ENCODE measurements at places on chromosomes 5 and 9.
A peak's percentile ranks its signal among the peaks of the same experiment; 100 is the strongest.

DNA sequence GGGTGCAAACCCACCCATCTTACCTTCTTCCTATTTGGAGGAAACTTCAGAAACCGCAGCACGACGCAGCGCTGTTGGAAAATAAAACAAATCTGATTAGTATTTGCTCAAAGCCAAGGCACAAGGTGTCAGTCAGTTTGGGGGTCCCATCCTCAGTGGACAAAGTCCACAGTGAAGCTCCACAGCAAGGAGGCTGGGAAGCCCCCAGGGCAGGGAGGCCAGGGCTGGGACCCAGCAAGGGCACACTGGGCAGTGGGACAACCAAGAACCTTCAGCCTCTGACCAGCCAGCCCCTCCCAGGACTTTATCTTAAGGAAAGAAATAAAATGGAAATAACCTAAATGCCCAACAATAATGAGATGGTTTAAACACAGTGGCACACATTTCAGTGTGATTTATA, 11.3 kb downstream of the IPPK start:
- DNase-seq = no peak

GRCh38 chr5:65938256-65938655, 11.9 kb downstream of the ERBIN start:
- DNase-seq = no peak

DNA sequence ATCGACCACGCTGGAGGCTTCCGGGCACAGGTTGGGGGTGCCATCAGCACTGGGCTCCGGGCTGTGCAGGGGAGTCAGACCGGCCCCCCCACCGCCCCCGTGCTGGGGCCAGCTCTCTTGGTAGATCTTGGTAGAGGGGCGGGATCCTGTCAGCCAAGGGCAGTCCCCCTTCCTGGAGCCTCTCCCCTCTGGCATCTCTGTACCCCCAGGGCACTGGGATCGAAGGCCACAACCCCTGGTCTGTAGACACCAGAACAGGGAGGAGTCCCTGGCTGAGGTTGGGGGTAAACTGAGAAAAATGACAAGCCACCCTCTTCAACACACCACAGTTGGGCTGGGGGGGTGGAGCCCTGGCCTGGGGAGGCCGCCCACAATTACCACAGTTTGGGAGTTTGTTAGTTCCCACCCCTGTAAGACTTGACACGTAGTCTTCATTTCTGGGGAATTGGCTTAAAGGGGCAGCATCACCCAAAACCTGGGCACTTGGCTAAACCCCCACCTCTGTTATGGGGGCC, 882 bp downstream of the CERCAM start:
- DNase-seq = no peak

DNA sequence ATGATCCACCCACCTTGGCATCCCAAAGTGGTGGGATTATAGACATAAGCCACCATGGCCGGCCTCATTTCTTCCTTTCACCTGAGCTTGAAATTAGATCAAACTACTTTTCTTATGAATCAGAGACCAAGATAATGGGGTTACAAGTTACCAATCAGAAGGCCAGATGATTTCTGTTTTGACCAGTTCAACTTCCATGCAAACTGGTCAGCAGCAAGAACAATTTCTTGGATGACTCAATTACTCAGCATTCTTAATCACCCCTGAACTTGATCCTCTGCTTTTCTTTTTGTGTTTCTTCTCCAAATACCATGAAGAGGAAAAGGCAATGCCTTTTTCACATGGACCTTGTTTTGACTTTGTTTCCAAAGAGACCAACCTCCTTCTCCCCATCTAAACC, 10.0 kb upstream of the PLIN2 start:
- no peak for DNase-seq

DNA sequence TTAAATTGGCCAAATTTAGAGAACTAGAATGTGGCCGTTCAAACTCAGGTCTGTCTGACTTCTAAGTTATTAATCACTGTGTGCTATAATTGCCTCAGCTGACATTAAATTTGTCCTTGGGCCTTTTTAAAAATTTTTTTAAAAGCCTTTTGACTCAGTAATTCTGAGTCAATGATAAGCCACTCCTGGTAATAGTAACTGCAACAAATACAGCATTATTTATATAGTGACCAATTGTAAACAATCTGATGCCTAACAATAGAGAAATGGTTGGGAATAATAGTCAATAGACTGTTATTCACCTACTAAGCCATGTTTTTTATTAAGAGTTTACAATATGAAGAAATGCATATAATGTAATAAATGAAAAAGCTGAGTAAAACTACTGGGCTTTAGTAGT, 70.9 kb upstream of the FSD1L start:
- no peak for DNase-seq

- DNase-seq = no peak
Observed at GRCh38 chr9:129624168-129624759, 1.7 kb upstream of the NTMT1 start.

DNA sequence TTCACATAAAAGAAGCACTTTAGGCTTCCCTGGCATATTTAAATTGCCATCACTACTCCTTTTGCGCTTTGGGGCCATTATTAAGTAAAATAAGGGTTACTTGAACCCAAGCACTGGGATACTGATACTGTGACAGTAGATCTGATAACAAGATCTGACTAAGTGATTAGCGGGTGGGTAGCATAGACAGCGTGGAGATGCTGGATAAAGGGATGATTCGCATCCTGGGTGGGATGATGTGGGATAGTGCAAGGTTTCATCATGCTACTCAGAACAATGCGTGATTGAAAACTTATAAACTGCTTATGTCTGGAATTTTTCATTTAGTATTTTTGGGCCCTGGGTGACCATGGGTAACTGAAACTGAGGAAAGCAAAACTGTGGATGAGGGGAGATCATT, 75.1 kb downstream of the PTTG1 start:
- no peak for DNase-seq

- DNase-seq = peak; percentile 55
Observed at GRCh38 chr9:105694190-105694847, at the start of gene TMEM38B. Gene TMEM38B (plus strand): TSS chr9:105694541. CDS start chr9:105694661, 120 bp downstream.

DNA sequence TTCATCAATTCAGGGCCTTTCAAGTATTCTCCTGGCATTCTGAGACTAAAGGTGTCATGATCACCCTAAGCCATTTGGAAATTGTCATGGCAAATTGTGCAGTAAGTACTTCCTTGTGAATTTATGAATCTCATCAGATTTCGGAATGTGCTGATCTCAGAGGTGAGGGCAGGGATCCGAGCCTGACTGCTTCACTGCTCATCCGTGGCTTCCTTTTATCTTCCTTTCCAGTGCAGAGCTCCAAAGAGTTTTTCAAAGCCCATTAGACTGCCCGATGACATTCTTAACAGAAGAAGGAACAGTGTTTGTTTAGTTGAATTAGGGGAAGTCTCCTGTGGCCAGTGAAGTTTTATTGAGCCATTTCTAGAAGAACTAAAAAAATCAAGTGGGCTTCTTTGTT, 182.8 kb upstream of the GDNF start:
- DNase-seq = no peak

DNA sequence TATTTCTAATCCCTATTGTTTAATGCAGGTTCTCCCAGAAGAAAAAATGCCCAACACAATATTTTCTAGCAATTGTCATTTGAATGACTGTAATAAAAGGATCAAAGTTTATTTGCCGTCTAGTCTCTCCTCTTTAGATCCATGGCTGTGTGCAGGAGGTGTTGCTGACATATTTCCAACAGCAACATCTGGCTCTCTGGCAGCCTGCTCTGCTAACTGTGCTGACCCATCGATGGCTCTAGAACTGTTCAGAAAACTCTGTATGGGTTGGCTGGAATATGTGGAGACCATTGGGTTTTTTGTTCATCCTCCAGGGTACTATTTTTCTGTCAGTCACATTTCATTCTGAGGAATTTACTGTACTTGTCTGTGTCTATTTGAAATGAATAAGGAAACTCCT, 202.0 kb upstream of the SLC27A6 start:
- DNase-seq = no peak

DNA sequence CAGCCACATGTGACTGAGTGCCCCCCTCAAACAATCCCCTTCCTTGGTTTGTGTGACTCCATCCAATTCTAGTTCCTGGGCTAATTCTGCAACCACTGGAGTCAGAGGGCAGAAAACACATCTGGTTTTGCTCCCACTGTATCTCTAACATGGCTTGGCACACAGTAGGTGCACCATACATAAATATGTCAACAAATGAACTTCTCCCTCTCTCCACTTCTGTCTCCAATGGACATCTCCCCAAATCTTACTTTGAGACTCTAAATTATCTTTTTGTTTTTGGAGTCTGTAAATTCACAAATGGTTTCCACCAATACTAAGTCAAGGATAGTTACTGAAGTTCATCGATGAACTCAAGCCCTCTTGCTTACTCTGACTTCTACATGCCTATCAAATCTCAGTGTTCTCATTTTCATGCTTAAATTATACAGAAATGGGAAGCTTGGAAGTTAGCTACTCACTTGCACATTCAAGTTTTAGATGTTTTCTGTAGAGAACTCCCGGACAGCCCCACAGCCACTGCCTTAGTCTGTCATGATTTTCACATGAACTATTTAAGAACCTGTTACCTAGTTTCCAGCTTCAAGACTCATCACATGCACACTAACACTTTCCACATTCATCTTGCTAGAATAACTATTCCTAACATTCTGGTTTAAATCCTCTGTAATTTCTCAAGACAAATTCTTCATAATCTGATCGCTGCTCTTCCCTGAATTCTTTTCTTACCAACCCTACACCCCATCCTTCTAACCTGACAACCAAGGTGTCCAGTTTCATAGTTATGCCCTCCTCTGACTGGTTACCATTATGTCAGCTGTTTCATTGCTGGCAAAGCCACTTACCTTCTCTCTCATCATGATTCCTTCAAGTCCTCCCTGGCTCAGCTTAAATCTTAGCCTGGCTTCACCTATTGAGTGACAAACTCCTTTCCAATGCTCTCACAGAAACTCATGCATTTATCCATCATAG, 6.0 kb downstream of the RPL37 start:
- no peak for DNase-seq

DNA sequence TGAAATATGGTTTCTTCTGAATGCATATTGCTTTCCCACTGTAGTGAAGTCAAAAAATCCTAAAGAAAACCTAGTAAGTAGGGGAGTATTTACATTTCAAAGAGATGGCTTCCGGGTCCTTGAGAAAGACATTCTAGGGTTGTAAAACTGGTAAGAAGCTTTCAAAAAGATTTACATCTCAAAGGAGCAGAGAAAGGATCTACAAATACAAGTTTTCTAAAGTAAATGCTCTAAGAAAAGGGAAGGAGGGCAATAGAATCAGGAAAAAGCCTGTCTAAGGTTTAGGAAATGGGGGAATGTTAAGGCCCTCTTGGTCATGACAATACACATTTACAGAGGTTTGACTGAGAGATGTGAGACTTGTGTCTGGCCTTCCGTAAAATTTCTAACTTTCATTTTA, 16.7 kb upstream of the TRPC7 start:
- DNase-seq = no peak

GRCh38 chr5:35919191-35919590, 19.2 kb downstream of the CAPSL start:
- no peak for DNase-seq

DNA sequence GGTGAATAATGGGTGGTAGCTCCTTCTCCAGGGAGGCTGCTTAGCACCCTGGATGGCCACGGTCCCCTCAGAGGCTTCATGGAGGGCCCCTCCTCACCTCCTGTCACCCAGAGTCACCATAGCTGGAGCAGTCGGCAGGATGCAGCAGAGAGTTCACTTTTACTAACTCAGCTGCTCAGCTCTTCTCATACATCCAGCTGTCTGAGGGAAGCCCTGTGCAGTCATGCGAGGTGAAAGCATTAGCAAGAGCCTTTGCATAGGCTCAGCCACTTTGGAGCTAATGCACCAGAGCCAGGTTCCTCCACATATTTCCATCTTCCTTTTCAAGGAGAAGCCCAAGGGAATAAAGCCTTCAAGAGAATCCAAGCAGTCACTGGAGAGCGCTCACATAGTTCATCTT, 499.2 kb downstream of the BNC2 start:
- DNase-seq = no peak

- no peak for DNase-seq
Observed at GRCh38 chr5:174699131-174699530, 25.3 kb upstream of the MSX2 start.

- DNase-seq = no peak
Observed at GRCh38 chr5:140216478-140217074, 41.6 kb downstream of the CYSTM1 start.

- DNase-seq = no peak
Observed at GRCh38 chr5:14410394-14411201, 171.0 kb upstream of the OTULINL start.

Measured in stimulated activated CD8-positive, alpha-beta memory T cell treated with anti-CD3 and anti-CD28 coated beads, Interleukin-4, amount 100 ng/mL, for 1 hour (primary cell).